Aortic smooth muscle cell (primary cell): ENCODE measurements at places on chromosomes 2 and 18. TPM values are rescaled to one million over a fixed set of nuclear protein-coding genes. Genes with fewer than 3 reads are reported as not detected.

CTAGE1 gene
- total RNA-seq, result 0.12 TPM in 1 of 2 replicates, not detected in the other

DLGAP1 gene
- 0.40 and 2.4 TPM in 2 replicates for total RNA-seq

KCNG3 gene
- not detected in 2 replicates for total RNA-seq

CNRIP1 gene
- total RNA-seq, result 23.8 and 26.1 TPM in 2 replicates

PLA2R1 gene
- total RNA-seq, result 50.0 and 68.2 TPM in 2 replicates

E2F6 gene
- total RNA-seq, result 8.2 and 9.2 TPM in 2 replicates

HSPD1 gene
- total RNA-seq, result 143 and 236 TPM in 2 replicates

SCYGR3 gene
- not detected in 2 replicates for total RNA-seq

TRIM43 gene
- total RNA-seq, result not detected in 2 replicates

MBD2 gene
- 49.3 and 64.2 TPM in 2 replicates for total RNA-seq

PSME4 gene
- total RNA-seq, result 26.4 and 31.8 TPM in 2 replicates

RAX gene
- total RNA-seq, result not detected in 2 replicates

TNFAIP6 gene
- 20.5 and 25.2 TPM in 2 replicates for total RNA-seq

SERPINB11 gene
- not detected in 2 replicates for total RNA-seq

CCDC141 gene
- 2.6 and 7.9 TPM in 2 replicates for total RNA-seq

KCMF1 gene
- 56.1 and 58.8 TPM in 2 replicates for total RNA-seq

MEP1B gene
- not detected in 2 replicates for total RNA-seq

AQP4 gene
- not detected in 2 replicates for total RNA-seq

STAT1 gene
- total RNA-seq, result 73.6 and 97.4 TPM in 2 replicates

RTP5 gene
- not detected in 2 replicates for total RNA-seq

GAL3ST2 gene
- total RNA-seq, result not detected in 2 replicates

CLEC4F gene
- not detected in 2 replicates for total RNA-seq

AMER3 gene
- not detected in 2 replicates for total RNA-seq

SPOPL gene
- 12.0 and 13.9 TPM in 2 replicates for total RNA-seq
